ENCODE measurements at places on chromosomes 7 and 10.

- DNase-seq = no peak
Measured at GRCh38 chr10:123966896-123967231, 75.3 kb upstream of the CPXM2 start.

- no peak for DNase-seq
Measured at GRCh38 chr10:21401196-21401595, 124.3 kb downstream of the SKIDA1 start.

DNA sequence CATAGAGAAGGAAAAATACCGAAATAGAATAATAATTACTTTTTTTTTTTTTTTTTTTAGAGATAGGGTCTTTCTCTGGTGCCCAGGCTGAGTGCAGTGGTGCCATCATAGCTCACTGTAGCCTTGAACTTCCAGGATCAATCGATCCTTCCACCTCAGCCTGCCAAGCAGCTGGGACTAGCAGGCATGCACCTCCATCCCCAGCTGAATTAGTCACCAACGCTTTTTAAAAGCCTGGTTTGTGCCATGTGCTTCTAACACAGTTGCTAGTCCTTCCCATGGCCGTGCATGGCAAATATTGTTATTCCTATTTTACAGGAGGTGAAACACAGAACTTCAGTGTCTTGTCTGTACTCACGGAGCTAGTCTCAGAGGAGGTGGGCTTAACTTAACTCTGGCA is 23.2 kb downstream of the LYZL2 start:
- DNase-seq = no peak

DNA sequence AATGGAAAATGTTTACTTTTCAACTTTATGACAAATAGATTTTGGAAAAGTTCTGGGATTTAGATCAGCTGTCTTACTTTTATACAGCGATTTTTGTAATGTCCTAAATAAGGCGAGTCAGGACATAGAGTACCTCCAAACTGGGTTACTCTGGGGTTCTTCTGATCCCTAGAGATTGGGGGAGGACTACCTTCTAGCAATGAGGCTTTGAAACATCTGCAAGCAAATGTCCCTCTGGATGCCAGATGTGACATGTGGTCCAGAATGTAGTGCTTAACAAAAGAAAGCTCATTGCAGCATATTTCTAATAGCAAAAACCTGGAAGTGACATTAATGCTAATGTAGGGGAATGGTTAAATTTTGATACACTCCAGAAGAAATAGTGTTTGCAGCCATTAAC is 36.1 kb downstream of the ABRAXAS2 start:
- DNase-seq = no peak

DNA sequence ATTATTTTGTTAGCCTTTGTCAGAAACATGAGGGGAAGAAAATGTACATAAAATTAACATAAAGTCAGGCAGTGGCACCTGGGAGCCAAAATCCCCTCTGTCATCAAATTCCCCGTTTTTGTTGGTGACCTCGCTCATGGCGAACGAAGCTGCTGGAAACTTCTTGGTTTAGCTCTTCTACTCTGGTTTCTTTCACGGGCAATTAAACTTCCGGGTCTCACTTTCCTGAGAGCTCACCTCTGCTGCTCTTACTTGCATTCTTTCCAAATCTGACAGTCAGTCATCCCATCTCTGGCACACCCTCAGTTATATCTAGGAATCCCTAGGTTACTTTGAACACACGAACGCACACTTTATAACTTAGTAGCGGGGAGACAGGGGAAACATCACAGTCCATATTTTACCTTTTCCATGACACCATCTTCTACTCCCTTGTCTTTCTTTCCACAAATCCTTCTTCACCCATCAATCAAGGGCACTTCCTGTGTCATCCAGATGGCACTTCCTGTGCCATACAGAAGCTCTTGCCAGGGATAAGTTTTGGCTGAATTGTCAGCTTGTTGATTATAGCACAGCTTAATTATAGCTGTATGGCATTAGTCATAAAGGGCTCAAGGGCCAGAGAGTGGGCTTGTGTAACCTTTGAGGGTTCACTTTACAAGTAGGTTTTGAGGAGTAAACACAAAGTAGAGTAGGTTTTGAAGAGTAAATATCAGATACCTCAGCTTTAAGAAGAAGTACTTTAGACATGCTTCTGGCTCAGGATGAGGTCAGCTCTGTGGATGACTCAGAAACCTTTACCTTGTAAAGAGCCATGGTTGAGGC is 105.1 kb downstream of the GATA3 start:
- no peak for DNase-seq
